ENCODE measurements at places on chromosomes 7 and 10.

GRCh38 chr7:27109466-27110185 lies 7.1 kb upstream of the HOXA2 start:
- no peak for DNase-seq

DNA sequence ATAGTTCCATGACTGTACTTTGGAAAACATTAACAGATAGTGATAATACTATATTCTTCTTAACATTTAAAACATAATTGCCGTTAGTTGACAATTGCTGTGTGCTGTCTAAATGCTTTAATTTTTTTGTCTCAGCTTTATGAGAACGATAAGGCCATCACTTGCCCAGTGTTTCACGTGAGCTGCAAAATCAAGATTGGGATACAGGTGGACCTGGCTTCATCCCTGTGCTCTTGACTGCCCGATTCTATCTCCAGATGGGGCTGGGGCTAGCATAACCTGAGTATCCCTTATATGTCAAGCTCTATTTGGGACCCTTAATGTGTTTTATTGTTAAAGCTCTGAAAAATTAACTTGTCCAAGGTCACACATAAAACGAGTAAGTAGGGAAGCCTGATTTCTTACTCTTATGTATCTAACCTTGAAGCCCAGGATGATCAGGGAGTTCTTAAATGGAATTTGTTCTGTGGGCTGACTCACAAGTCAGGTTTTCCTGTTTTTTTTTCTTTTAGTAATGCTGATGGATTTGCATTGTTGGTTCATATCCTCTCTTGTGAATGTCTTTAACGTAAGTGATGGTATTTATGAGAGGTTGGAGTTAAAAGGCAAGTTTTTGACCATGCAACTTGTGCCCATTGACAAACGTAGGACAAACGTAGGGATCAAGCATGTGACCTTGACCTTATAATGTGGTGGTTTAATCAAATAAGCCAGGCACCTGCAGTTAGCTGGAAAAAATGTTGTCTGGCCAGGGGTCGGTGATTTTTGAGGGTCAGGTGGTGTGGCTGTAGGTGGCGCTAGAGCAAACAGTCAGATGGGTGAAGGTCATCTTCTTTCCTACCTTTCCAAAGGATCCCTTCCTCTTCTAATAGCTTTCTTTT lies 3.6 kb downstream of the PRKAR2B start:
- no peak for DNase-seq

DNA sequence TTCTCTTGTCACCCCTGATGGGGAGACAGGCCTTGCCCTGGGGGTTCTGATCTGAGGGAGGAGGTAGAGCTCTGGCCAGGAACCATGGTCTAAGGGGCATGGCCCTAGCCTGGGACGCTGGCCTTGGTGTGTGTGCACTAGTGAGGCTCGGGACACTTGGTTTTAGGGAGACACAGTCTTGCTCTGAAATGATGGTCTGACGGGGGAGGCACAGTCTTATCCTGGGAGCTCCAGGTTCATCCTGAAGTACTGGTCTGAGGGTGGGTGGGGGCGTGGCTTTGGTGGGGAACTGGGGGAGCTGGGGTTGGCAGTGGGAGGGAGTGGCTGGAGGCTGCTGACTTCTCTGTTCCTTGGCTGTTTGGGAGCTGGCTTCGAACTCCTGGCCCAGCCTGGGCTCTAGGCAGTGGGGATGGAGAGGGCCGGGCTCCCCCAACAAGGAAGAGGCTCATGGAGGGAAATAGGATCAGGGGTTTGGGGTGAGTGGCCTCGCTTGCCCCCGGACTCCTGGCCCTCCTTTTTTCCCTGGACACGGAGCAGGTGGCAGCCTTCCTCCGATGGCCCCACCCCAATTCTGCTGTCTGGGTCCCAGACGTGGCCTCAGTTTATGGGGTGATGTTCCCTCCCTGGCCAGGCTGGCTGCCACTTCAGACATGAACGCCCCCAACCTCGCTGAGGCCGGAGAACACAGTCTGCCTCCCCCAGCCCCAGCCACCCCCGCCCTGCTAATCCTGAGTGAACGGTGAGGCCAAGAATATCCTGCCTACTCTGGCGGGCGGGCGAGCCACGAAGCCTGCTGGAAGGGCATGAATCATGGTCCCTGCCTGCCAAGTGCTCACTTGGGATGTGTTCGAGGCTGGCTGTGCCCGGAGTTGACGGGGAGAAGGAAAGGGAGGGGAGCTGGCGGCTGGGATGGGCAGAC lies 43.5 kb downstream of the TMEM270 start:
- no peak for DNase-seq

DNA sequence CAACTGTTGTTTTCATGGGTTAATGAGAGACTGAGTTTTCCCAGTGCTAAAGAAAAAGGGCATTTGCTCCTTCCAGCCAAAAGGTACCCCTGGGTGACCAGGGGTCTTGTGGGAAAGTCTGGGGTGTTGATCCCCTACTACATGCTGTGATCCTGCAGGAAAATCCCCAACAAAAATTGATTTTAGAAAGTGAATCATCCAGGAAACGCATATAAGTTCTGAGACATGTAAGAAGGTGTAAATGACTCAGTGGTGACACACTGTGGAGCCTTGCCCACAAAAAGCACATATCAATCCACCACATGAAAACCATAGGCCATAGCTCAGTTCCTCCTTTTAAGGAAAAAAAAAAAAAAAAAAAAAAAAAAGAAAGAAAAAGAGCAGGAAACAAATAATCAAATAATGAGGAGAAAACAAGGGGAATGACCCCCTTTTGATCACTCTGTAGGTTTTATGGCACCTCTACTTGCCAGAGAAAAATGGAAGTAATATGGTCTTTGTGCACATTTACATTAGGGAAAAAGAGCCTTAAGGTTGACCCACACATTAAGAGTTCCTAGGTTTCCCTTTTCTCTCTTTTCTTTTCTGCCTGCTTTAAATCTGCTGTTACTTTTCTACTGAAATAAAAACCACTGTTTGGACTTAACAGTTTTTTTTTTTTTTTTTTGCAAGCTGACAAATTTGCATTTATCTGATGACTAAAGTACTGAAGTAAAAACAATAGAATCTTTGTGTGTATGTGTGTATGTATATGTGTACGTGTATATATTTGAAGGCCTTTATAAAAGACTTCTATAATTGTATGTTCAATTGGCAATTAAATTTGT lies 386.0 kb downstream of the KIF20B start:
- no peak for DNase-seq

GRCh38 chr10:118501637-118502440 lies 93.6 kb downstream of the PRLHR start:
- no peak for DNase-seq

GRCh38 chr10:110069502-110069982 lies 61.8 kb downstream of the ADD3 start:
- DNase-seq, result no peak

GRCh38 chr10:131691481-131692090 lies 209.2 kb upstream of the PPP2R2D start:
- no peak for DNase-seq

- no peak for DNase-seq
Observed at GRCh38 chr7:77837966-77838365, 39.4 kb downstream of the PHTF2 start.

- DNase-seq, result no peak
Observed at GRCh38 chr10:89861584-89862301, 160.4 kb downstream of the KIF20B start.
